ENCODE measurements at places on chromosomes 1 and 21. TPM values are rescaled to one million over a fixed set of nuclear protein-coding genes. Genes with fewer than 3 reads are reported as not detected.

Gene BRDT
- total RNA-seq, result not detected

DNA sequence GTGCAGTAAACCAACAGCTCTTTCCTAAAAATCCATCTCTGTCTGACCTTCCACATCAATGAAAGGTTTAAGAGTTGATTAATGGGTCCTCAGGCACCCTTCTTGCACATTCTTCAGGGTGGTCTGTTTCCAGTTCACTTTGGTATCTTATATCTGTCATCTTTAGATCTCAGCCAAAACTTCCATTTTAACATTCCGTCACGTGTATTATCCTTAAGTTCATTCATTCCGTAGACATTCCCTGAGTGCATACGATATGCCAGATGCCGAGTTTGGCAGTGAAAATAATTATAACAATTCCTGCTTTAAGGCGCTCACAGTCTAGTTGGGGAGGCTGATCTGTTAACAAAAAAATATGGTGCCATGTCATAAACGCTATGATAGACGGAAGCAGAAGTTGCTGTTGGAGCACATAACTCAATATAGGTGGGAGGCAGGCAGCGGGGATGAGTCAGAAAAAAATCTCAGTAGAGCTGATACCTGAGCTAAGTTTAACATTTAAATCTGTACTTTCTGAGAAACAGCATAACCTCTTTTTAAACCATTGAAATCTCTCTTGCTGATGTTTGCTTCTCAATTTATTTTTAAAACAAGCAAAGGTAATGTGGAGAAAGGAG, 59.6 kb upstream of the HOOK1 start:
- H3K27ac ChIP-seq, result peak overlapping the region; percentile 12
- H3K36me3 ChIP-seq, result no peaks in the 10 kb centered on the region
- H3K4me3 ChIP-seq, result no peak overlapping the region
- DNase-seq, result no peak
- H3K27me3 ChIP-seq, result no peaks in the 10 kb centered on the region

- H3K27ac ChIP-seq, result no peak overlapping the region
- no peak for DNase-seq
- H3K4me1 ChIP-seq, result no peaks in the 10 kb centered on the region
- no peaks in the 10 kb centered on the region for H3K36me3 ChIP-seq
- H3K4me3 ChIP-seq, result no peak overlapping the region
Measured at GRCh38 chr21:15415541-15416261, 314.1 kb upstream of the USP25 start.

GRCh38 chr1:71184410-71184809, 103.6 kb upstream of the ZRANB2 start:
- H3K36me3 ChIP-seq, result no peaks in the 10 kb centered on the region
- DNase-seq, result no peak
- no peak overlapping the region for H3K4me3 ChIP-seq
- H3K4me1 ChIP-seq, result no peaks in the 10 kb centered on the region
- H3K27ac ChIP-seq, result no peak overlapping the region

DNA sequence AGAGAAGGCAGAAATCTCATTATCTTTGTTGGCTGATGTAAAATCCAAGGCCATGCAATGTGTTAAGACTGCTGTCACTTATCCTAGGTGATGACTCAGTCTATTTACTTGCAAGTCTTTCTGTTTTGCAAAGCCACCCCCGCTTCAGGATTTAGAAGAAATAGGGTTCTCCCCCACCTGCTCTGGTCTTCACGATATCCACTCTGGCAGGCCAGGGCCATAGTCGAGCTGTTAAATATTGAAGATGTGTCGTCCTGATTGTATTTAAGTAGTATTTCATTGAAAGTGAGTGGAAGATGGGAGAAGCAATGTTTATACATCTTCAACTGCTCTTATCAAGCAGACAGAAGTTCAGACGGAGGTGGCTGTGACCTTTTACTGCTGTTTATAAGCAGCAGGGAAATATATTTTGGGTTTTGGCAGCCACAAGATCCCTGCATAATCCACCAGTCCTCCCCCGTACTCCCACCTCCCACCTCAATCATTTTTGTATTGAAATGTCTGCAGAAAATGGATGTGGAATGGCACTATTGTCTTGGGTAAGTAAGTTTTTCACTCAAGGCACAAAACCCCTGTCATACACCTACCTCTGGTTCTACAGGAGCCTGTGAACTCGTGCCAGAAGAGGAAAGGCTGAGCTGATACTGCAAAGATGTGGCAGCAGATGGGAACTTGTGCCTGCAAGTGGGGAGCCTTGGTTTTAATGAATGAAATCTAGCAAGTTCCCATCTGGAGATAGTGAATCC, 117.4 kb downstream of the MRPS6 start:
- no peaks in the 10 kb centered on the region for H3K4me1 ChIP-seq
- H3K27ac ChIP-seq, result no peak overlapping the region
- no peak overlapping the region for H3K4me3 ChIP-seq
- H3K27me3 ChIP-seq, result no peaks in the 10 kb centered on the region
- DNase-seq, result no peak

Gene COL8A2
- total RNA-seq, result 0.36 TPM

DNA sequence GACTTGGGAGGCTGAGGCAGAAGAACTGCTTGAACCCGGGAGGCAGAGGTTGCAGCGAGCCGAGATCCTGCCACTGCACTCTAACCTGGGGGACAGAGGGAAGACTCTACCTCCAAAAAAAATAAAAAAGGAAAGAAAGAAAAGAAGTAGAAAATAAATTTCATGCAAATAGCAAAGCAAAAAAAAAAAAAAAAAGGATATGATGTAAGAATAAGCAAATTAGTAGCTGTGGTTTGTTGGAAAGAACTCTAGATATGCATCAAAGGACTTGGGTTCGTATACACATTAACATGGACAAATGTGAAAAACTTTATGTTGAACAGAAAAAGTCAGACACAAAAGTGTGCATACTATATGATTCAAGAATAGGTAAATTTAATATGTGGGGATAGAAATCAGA, 11.9 kb downstream of the WASF2 start:
- no peak overlapping the region for H3K4me3 ChIP-seq
- no peaks in the 10 kb centered on the region for H3K27me3 ChIP-seq
- DNase-seq, result no peak
- peaks cover 6% of the 10 kb centered on the region for H3K36me3 ChIP-seq

Gene TNFRSF18
- not detected for total RNA-seq

GRCh38 chr1:156874572-156875340, 14.1 kb downstream of the NTRK1 start:
- H3K27ac ChIP-seq, result no peak overlapping the region
- H3K4me3 ChIP-seq, result no peak overlapping the region
- H3K4me1 ChIP-seq, result no peaks in the 10 kb centered on the region
- no peaks in the 10 kb centered on the region for H3K27me3 ChIP-seq

Gene ATP6V1G3
- total RNA-seq, result not detected

Gene KDF1
- not detected for total RNA-seq

DNA sequence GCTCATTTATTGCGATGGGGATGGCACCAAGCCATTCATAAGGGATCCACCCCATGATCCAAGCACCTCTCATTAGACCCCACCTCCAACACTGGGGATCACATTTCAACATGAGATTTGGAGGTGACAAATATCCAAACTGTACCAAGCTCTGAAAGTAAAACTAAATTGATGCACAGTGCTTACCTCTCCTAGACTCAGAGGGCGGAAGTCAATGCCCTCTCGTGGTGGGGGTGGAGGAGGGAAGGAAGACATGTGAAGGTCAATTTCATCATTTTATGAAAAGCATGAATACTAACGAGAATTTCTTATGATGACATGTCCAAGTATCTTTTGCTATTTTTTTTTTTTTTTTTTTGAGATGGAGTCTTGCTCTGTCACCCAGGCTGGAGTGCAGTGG, 120.0 kb downstream of the PGBD5 start:
- peaks cover 28% of the 10 kb centered on the region for H3K4me1 ChIP-seq
- no peak for DNase-seq
- no peaks in the 10 kb centered on the region for H3K27me3 ChIP-seq
- H3K27ac ChIP-seq, result no peak overlapping the region
- H3K4me3 ChIP-seq, result no peak overlapping the region
- no peaks in the 10 kb centered on the region for H3K36me3 ChIP-seq

- no peak for DNase-seq
- no peaks in the 10 kb centered on the region for H3K27me3 ChIP-seq
- H3K4me1 ChIP-seq, result peaks cover 7% of the 10 kb centered on the region
- no peak overlapping the region for H3K4me3 ChIP-seq
Measured at GRCh38 chr1:154943649-154944400, 7.3 kb upstream of the PMVK start.

GRCh38 chr21:44054710-44055109, 42.6 kb downstream of the TRAPPC10 start:
- H3K27ac ChIP-seq, result peak overlapping the region; percentile 65
- H3K4me3 ChIP-seq, result no peak overlapping the region
- H3K4me1 ChIP-seq, result peaks cover 37% of the 10 kb centered on the region
- no peaks in the 10 kb centered on the region for H3K27me3 ChIP-seq
- DNase-seq, result no peak

- H3K27me3 ChIP-seq, result peaks cover 3% of the 10 kb centered on the region
- no peaks in the 10 kb centered on the region for H3K36me3 ChIP-seq
- H3K4me3 ChIP-seq, result no peak overlapping the region
- no peak for DNase-seq
Measured at GRCh38 chr1:165152727-165153126, 203.8 kb downstream of the LMX1A start.

Gene PCBP3
- 0.91 TPM for total RNA-seq

Gene APH1A
- 33.1 TPM for total RNA-seq

GRCh38 chr1:183926983-183927382, 110.5 kb downstream of the COLGALT2 start:
- no peak overlapping the region for H3K4me3 ChIP-seq
- H3K27me3 ChIP-seq, result no peaks in the 10 kb centered on the region
- no peak for DNase-seq
- H3K4me1 ChIP-seq, result no peaks in the 10 kb centered on the region

Gene CNR2
- total RNA-seq, result not detected

Gene S100A10
- total RNA-seq, result 70.4 TPM

DNA sequence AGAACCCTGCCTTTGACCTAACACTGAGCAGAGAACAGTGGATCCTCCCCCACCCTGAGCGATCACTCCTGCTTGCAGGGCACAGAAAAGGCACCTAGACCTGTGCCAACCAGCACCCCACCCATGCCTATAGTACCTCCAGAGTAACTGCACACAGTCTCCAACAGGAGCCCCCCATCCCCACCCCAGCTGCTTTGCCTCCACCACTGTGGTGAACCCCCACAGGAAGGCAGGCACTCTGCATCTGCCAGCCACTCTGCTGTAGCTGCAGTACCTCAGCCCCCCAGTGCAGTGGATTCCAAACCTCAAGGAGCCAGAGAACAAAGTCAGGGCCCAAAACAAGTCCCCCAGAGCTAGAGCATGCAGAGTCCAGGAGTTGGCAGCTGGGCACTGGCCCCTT, 10.7 kb downstream of the SPATC1L start:
- no peak overlapping the region for H3K27ac ChIP-seq
- no peak overlapping the region for H3K4me3 ChIP-seq
- no peaks in the 10 kb centered on the region for H3K4me1 ChIP-seq
- H3K27me3 ChIP-seq, result no peaks in the 10 kb centered on the region
- no peaks in the 10 kb centered on the region for H3K36me3 ChIP-seq

Gene GBP5
- total RNA-seq, result 0.58 TPM

Gene NMNAT2
- 0.61 TPM for total RNA-seq

GRCh38 chr1:14611792-14612191, 13.3 kb downstream of the KAZN start:
- no peaks in the 10 kb centered on the region for H3K4me1 ChIP-seq
- H3K36me3 ChIP-seq, result no peaks in the 10 kb centered on the region
- no peak overlapping the region for H3K4me3 ChIP-seq
- no peak for DNase-seq
- H3K27ac ChIP-seq, result no peak overlapping the region

DNA sequence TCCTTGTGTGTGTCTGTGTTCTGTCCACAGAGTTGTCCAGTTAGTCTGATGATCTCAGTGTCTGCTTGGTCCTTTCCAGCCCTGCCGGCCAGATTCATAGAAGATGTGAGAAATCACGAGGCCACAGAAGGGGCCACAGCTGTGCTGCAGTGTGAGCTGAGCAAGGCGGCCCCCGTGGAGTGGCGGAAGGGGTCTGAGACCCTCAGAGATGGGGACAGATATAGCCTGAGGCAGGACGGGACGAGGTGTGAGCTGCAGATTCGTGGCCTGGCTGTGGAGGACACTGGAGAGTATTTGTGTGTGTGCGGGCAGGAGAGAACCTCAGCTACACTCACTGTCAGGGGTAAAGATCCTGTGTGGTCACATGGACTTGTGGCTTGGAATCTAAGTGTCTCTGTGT, 95.8 kb downstream of the OBSCN start:
- no peak overlapping the region for H3K27ac ChIP-seq
- H3K36me3 ChIP-seq, result peaks cover 8% of the 10 kb centered on the region
- no peak for DNase-seq
- peaks cover 5% of the 10 kb centered on the region for H3K4me1 ChIP-seq

- H3K27me3 ChIP-seq, result peaks cover 41% of the 10 kb centered on the region
- H3K4me1 ChIP-seq, result no peaks in the 10 kb centered on the region
- peak overlapping the region; percentile 43 for H3K4me3 ChIP-seq
- H3K36me3 ChIP-seq, result no peaks in the 10 kb centered on the region
- peak; percentile 64 for DNase-seq
Measured at GRCh38 chr21:45454926-45455673, 50.1 kb downstream of the COL18A1 start.

- H3K4me3 ChIP-seq, result no peak overlapping the region
- no peak for DNase-seq
- no peak overlapping the region for H3K27ac ChIP-seq
- no peaks in the 10 kb centered on the region for H3K27me3 ChIP-seq
- H3K4me1 ChIP-seq, result peaks cover 26% of the 10 kb centered on the region
Measured at GRCh38 chr1:85326336-85326735, 49.9 kb upstream of the BCL10 start.

DNA sequence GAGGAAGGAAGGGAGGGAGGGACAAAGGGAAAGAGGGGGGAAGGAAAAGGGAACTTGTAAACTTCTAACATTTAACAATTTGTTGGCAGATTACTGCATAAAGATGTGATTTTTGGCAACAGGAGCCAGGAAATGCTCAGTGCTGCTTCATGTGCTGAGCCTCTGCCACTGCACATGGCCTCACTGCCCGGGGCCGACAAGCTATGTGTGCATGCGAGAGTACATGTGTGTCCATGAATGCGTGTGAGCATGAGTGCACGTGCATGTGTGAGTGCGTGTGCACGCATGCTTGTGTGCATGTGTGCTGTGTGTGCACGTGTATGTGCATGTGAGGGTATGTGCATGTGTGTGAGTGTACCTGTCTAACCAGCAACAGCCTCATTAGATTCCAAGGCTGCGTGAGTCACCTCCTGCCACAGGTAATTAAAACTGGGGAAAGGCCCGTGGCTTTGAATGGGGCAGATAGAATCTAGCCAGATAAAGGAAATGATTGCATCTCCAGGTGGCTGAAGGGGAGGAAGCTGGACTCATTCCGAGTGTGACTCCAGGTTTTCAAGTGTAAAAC, 41.4 kb upstream of the TSPEAR start:
- no peaks in the 10 kb centered on the region for H3K4me1 ChIP-seq
- H3K36me3 ChIP-seq, result no peaks in the 10 kb centered on the region
- DNase-seq, result no peak
- H3K27me3 ChIP-seq, result peaks cover 13% of the 10 kb centered on the region
